ENCODE measurements at places on chromosomes 7 and 10. TPM values are rescaled to one million over a fixed set of nuclear protein-coding genes. Genes with fewer than 3 reads are reported as not detected.
A peak's percentile ranks its signal among the peaks of the same experiment; 100 is the strongest.

PDK4 gene
- not detected for total RNA-seq

ECD gene
- total RNA-seq = 30.9 TPM

GJD4 gene
- total RNA-seq = not detected

DNAJC12 gene
- total RNA-seq = 3.0 TPM

A1CF gene
- not detected for total RNA-seq

FGFBP3 gene
- total RNA-seq = 1.5 TPM

UCN3 gene
- not detected for total RNA-seq

DNA sequence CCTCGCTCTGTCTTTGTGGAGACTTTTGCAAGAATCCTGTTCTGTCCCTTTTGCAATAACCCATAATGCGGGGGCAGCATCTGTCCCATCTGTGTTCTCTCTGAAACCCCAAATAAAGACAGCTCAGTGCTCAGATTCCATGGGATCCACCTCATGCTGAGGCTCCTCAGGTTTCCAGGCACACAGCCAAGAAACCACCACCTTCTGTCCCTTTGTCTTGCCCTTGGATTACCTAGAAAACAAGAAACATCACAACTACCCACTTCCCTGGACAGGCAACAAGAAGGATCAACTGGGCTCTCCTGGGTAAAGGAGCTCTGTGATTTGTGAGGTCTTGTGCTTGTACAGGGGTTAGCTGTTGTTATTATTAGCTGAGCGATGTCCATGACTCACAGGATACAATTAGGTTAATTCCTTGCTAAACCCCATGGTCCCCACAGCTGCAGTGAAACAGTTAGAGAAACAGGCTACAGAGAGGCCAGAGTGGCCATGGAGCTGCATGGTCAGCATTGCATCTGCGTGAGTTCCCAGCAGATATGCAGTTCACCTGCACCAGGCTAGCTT, 50.2 kb downstream of the CXCL12 start:
- H3K27ac ChIP-seq = no peak overlapping the region
- no peaks in the 10 kb centered on the region for H3K27me3 ChIP-seq
- no peaks in the 10 kb centered on the region for H3K4me1 ChIP-seq

GRCh38 chr10:53955091-53955490, 845.9 kb downstream of the PCDH15 start:
- H3K27ac ChIP-seq = no peak overlapping the region
- no peaks in the 10 kb centered on the region for H3K36me3 ChIP-seq
- H3K27me3 ChIP-seq = no peaks in the 10 kb centered on the region
- H3K4me3 ChIP-seq = no peak overlapping the region

- H3K4me3 ChIP-seq = no peak overlapping the region
- H3K27ac ChIP-seq = no peak overlapping the region
- DNase-seq = no peak
- no peaks in the 10 kb centered on the region for H3K27me3 ChIP-seq
- H3K4me1 ChIP-seq = no peaks in the 10 kb centered on the region
Observed at GRCh38 chr10:51251110-51251509, 176.8 kb downstream of the PRKG1 start.

DNA sequence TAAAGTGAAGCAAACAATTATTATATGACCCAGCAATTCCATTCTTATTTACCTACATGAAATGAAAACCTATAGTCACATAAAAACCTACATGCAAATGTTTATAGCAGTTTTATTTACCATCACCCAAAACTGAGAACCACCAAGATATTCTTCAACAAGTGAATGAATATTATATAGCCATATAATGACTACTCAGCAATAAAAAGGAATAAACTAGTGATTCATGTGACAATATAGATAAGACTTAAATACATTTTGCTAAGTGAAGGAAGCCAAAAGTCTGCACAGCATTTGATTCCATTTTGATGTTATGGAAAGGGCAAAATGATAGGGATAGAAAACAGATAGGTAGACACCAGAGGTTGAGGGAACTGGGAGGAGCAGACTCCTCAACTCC, 31.7 kb downstream of the PODXL start:
- peaks cover 4% of the 10 kb centered on the region for H3K36me3 ChIP-seq
- H3K4me1 ChIP-seq = peaks cover 16% of the 10 kb centered on the region
- no peak for DNase-seq
- no peak overlapping the region for H3K4me3 ChIP-seq
- no peak overlapping the region for H3K27ac ChIP-seq

GRCh38 chr10:104020020-104020419, 53.1 kb downstream of the SLK start:
- no peaks in the 10 kb centered on the region for H3K27me3 ChIP-seq
- no peak for DNase-seq
- H3K4me3 ChIP-seq = no peak overlapping the region
- H3K27ac ChIP-seq = no peak overlapping the region

- H3K4me1 ChIP-seq = peaks cover 72% of the 10 kb centered on the region
- H3K27ac ChIP-seq = peak overlapping the region; percentile 99
- peaks cover 3% of the 10 kb centered on the region for H3K36me3 ChIP-seq
- no peaks in the 10 kb centered on the region for H3K27me3 ChIP-seq
- peak; percentile 68 for DNase-seq
Observed at GRCh38 chr7:106071356-106071998, 40.6 kb downstream of the SYPL1 start.

- H3K27me3 ChIP-seq = no peaks in the 10 kb centered on the region
- no peak overlapping the region for H3K4me3 ChIP-seq
- no peak overlapping the region for H3K27ac ChIP-seq
- H3K36me3 ChIP-seq = no peaks in the 10 kb centered on the region
- no peak for DNase-seq
Observed at GRCh38 chr7:101862280-101863220, 45.1 kb downstream of the CUX1 start.

DNA sequence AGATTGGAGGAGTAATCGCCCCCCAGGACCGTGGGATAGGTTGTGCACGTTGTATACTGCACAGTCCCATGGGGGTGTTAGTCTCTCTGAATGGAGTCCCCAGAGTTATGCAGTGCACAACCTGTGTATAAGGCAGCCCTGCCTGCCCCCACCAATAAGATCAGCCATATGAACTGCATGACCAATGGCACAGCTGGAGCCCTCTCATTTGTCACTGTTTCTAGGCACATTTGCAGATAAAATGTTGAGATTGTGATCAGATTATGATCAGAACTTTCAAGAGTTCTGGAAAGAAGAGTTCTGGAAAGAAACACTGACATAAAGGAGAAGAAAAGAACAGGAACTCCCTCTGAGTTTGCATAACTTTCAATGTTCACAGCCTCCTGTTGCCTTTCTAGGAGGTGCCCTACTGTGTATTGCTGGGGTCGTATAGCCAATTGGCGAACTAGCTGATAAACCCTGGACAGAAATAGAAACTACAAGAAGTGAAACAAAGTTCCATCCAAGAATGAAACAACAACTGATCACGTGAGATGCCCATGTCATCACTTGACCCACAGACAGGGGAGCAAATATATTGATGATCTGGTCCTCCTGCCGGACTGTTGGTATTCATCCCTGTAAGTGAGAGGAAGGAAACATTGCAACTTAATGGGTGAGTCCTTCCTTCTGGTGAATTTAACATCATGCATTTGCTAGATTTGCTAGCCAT, 49.6 kb upstream of the TOMM7 start:
- no peaks in the 10 kb centered on the region for H3K27me3 ChIP-seq
- peaks cover 11% of the 10 kb centered on the region for H3K4me1 ChIP-seq
- no peak overlapping the region for H3K4me3 ChIP-seq
- DNase-seq = no peak
- H3K27ac ChIP-seq = no peak overlapping the region
- H3K36me3 ChIP-seq = peaks cover 2% of the 10 kb centered on the region

- H3K4me1 ChIP-seq = no peaks in the 10 kb centered on the region
- H3K36me3 ChIP-seq = no peaks in the 10 kb centered on the region
- no peak for DNase-seq
- no peak overlapping the region for H3K27ac ChIP-seq
- H3K4me3 ChIP-seq = no peak overlapping the region
Observed at GRCh38 chr10:34413756-34414587, 401.1 kb downstream of the PARD3 start.

DNA sequence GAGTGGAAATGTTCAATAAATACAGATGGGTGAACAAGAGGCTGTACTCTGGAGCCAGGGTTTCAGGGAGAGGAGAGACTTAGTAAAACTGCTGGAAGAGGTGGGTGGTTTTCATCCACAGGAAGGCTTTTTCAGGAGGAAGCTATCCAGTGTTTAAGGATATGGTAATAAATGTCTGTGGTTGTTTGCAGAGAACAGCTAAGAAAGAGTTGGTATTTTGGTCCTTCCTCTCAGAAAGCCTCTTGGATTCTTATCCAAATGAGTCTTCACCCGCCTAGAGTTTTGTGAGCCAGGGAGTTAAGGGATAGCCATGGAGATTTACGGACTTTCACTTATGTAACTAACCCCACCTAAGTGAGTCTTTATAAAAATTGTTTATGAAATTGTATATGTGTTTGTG, 95.7 kb downstream of the GNAI1 start:
- no peak for DNase-seq
- H3K36me3 ChIP-seq = no peaks in the 10 kb centered on the region
- no peaks in the 10 kb centered on the region for H3K4me1 ChIP-seq
- H3K27me3 ChIP-seq = no peaks in the 10 kb centered on the region
- H3K27ac ChIP-seq = no peak overlapping the region

DNA sequence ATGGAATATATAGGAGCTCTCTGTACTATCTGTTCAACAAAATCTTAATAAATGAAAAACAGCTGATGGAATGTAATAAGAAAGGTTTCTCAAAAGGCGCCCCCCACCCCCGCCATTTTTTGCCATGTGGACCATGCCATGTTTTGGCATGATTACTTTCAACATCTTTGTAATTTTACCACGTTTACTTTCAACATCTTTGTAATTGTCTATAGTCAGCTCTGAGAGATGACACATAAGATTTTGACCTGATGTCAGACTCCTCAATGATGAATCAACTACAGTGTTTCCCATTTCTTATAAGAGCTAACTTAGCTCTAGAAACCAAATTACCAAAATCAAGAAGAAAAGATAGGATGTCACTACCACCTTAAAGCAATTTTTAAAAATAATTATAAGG, 144.9 kb upstream of the AHR start:
- H3K36me3 ChIP-seq = peaks cover 16% of the 10 kb centered on the region
- peaks cover 46% of the 10 kb centered on the region for H3K4me1 ChIP-seq
- no peak overlapping the region for H3K4me3 ChIP-seq
- DNase-seq = no peak
- H3K27ac ChIP-seq = no peak overlapping the region

DNA sequence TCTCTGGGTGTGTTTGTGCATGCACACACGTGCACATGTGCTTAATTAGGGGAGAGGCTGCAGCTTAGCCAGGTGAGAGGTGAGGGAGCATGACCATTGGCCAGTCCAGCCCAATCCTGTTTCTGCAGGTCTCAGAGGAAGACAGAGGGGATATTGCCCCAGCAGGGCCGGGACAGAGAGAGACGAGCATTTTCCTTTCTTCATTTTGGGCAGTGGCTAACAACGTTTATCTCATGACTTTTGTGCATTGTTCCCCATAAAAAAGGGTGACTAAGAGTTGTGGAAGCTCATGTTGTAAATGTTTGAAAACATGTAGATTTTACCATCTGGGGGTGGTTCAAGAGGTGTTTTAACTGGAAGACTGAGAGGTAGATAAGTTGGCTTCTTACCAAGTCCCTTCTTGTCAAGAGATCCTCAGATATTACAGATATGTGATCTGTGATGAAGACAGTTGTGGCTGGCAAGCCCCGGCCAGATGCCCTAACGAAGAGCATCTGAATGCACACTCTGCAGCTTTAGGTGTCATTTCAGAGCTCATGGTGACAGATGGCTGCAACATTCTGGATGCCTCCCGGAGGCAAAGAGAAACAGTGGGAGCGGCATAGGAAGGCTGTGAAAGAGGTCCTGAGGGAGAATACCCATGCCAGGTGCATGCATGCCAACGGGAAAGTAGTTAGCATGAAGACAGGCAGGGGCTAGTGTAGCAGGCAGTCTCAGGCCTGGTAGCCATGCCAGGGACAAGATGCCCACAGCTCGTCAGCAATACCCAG, 16.7 kb upstream of the DMBT1 start:
- H3K36me3 ChIP-seq = no peaks in the 10 kb centered on the region
- H3K27me3 ChIP-seq = peaks cover 26% of the 10 kb centered on the region

DNA sequence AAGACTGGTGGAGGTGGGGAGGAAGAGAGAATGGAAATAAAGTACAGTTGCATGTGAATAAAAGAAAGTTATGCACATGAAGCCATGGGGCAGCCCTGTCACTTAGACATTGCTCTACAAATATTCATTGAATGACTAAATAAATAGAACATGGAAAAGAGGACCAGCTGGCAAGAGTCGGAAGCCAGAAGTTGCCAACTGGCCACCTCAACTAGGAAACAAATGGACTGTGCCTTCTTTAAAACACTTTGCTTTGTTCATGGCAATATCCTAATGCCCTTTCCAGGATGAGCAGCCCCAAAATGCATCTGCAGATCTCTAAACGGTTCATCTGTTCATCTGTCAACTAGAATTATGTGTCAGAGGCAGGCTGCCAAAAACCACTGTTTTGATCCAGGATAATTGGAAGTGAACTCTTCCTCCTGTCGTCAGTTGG, 157.3 kb downstream of the NOC3L start:
- no peaks in the 10 kb centered on the region for H3K36me3 ChIP-seq
- peaks cover 12% of the 10 kb centered on the region for H3K4me1 ChIP-seq
- DNase-seq = no peak
- no peaks in the 10 kb centered on the region for H3K27me3 ChIP-seq
- H3K4me3 ChIP-seq = no peak overlapping the region

DNA sequence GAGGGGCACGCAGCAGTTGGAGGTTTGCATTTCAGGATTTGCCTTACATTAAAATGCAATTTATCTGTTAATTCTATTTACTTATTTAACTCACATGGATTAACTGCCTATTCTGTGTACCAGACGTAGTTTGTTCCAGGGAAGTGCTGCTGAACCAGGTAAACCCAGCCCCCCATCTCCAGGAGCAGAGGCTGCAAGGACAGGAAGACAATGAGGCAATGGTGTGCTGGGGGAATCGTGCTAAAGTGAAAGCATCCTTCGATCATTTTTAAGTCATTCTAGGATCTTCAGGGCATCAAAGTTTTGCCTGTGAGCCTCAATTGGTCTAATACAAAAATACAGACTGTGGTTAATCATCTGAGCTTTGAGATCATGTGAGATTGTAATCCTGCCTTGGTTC, 166.4 kb downstream of the DNAJB6 start:
- H3K4me3 ChIP-seq = peak overlapping the region; percentile 70
- peaks cover 30% of the 10 kb centered on the region for H3K36me3 ChIP-seq
- peak overlapping the region; percentile 92 for H3K27ac ChIP-seq
- H3K27me3 ChIP-seq = peaks cover 13% of the 10 kb centered on the region
- peaks cover 26% of the 10 kb centered on the region for H3K4me1 ChIP-seq
- peak; percentile 43 for DNase-seq

GRCh38 chr10:32960022-32960421, 2.0 kb upstream of the ITGB1 start:
- peaks cover 19% of the 10 kb centered on the region for H3K4me1 ChIP-seq
- H3K36me3 ChIP-seq = peaks cover 2% of the 10 kb centered on the region
- H3K4me3 ChIP-seq = no peak overlapping the region
- DNase-seq = no peak

DNA sequence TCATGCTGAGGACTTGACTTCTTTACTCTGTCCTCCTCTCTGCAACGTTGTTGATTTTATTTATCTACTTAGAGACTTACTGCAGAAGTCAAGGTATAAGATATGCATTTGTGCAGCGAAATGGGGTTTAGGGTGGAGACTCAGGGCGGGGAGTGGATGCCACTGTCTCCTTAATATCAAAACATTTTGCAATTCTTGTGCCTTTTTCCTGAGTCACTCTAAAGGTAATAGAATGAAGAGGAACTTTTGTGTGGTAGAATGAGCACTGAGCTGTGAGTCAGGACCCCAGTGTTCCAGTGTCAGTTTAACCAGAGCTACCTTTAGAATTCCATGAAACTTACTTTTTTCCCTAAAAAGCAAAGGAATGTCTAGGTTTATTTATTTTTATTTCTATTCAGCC, 78.2 kb downstream of the VTI1A start:
- H3K27ac ChIP-seq = no peak overlapping the region
- H3K36me3 ChIP-seq = peaks cover 6% of the 10 kb centered on the region
- no peak overlapping the region for H3K4me3 ChIP-seq
- DNase-seq = no peak
- no peaks in the 10 kb centered on the region for H3K27me3 ChIP-seq
- H3K4me1 ChIP-seq = peaks cover 8% of the 10 kb centered on the region
